ENCODE measurements at places on chromosomes 11 and 22.

- H3K27me3 ChIP-seq: no peaks in the 10 kb centered on the region
- no peaks in the 10 kb centered on the region for H3K4me1 ChIP-seq
- no peak overlapping the region for H3K4me3 ChIP-seq
- H3K27ac ChIP-seq: no peak overlapping the region
- no peaks in the 10 kb centered on the region for H3K36me3 ChIP-seq
- DNase-seq: no peak
These were observed 261.3 kb upstream of the ARHGAP20 start for GRCh38 chr11:110973401-110973980.

GRCh38 chr11:43053638-43054412 is 258.0 kb upstream of the API5 start:
- H3K36me3 ChIP-seq: no peaks in the 10 kb centered on the region
- no peaks in the 10 kb centered on the region for H3K4me1 ChIP-seq
- H3K27me3 ChIP-seq: no peaks in the 10 kb centered on the region

- H3K4me3 ChIP-seq: peak within 1 kb of the TSS; percentile 85
- H3K4me1 ChIP-seq: peaks cover 95% of the 10 kb centered on the region
- peak within 1 kb of the TSS; percentile 99 for H3K27ac ChIP-seq
- H3K27me3 ChIP-seq: no peaks in the 10 kb centered on the region
These were observed at the start of gene FRMD8 for GRCh38 chr11:65386307-65387140. Gene FRMD8, plus strand, starts transcription at chr11:65386637. Its CDS starts 400 bp downstream, at chr11:65387037.

- peaks cover 17% of the 10 kb centered on the region for H3K27me3 ChIP-seq
- no peak overlapping the region for H3K4me3 ChIP-seq
- no peak overlapping the region for H3K27ac ChIP-seq
- no peak for DNase-seq
- H3K36me3 ChIP-seq: no peaks in the 10 kb centered on the region
These were observed 25.5 kb upstream of the NNMT start for GRCh38 chr11:114270531-114271270.

DNA sequence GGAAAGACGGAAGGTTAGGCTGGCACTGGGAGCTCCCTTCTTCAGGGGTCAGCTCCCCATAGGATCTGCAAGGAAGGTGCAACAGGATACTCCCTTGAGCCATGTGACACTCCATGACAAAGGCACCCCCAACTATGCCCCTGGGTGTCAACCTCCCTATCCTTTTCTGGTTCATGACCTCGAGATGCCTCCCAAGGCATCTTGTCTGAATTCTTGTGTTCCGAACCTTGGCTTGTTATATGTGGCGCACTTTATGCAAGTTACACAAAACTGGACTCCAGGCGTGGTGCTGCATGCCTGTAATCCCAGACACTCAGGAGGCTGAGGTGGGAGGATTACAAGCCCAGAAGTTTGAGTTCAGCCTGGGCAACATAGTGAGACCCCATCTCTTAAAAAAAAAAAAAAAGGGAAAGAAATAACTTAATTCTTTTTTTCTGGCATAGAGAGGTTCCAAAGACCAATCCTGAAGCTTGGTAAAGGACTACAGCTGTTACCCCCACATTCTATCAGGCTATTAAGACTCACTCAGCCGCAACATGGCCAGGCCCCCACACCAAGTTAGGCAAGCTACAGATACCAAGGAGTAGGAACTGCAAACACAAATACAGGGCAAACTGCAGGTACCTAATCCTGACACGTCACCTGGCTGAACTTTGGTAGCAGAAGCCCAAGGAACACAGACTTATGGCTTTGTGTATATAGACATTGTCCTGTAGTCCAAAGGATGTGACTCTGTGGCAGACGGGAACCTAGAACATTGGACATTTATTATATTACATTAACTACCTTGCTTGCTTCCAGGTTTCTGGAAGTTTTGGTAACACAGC is 1.4 kb downstream of the C11orf24 start:
- H3K36me3 ChIP-seq: no peaks in the 10 kb centered on the region
- H3K4me3 ChIP-seq: no peak overlapping the region
- H3K27me3 ChIP-seq: no peaks in the 10 kb centered on the region
- no peaks in the 10 kb centered on the region for H3K4me1 ChIP-seq
- DNase-seq: no peak
- H3K27ac ChIP-seq: no peak overlapping the region

DNA sequence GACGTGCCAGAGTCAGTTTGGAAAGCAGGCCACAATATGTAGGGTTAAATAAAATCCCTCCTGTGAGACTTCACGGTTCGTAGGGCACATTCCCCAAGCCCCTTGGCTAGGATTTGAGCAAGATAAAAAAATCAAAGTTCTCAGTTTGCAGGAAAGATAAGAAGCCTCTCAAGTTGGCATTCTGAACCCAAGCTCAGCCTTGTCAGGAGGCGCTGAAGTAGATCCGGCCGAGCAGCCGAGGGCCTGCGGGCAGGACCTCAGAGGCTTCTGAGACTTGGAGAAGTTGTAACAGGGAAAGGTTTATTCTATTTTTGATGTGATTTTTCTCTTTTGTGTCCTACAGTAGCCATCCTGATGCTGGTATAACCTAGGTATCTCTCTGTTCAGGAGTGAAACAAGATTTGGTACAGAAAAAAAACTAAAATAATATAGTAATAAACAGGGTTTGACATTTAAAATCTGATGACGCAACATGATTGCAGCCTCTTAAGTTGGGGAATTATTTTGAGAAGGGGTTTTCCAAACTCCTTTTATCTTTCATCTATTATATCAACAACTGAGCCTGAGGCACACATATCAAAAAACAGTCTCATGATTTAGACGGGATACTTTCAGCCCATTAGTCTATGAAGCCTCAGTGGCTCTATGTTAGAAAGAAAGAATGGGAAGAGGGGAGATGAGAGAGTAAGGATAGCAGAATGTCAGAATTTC is 10.1 kb downstream of the PATE2 start:
- DNase-seq: no peak
- H3K27me3 ChIP-seq: peaks cover 10% of the 10 kb centered on the region
- no peaks in the 10 kb centered on the region for H3K4me1 ChIP-seq
- no peak overlapping the region for H3K4me3 ChIP-seq
- H3K36me3 ChIP-seq: no peaks in the 10 kb centered on the region

DNA sequence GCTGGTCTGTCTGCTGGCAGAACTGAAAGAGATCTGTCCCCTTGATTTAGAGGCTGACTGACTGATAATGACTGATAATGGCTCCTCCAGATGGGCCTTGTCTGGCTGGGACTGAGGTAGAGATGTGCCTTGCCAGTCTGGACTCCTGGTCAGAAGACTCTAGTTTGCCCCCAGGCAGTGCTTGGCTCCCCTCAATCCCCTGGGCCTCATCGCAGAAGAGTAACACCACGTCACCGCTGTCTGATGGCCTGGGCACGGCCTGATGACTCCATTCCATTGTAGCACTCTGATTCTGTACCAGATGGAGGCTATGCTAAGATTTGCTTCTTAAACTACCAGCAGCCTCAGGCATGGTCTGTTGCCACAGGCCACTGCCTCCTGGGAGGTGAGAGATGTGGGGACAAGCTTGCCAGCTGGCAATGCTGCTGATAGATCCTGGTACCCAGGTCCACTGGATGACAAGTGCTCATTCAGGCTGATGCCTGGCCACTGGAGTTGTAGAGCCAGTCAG is 19.1 kb downstream of the CYB5R2 start:
- H3K27ac ChIP-seq: no peak overlapping the region
- no peak overlapping the region for H3K4me3 ChIP-seq
- H3K27me3 ChIP-seq: peaks cover 3% of the 10 kb centered on the region
- no peak for DNase-seq

GRCh38 chr22:22810471-22810870 is 77.1 kb upstream of the IGLL5 start:
- no peaks in the 10 kb centered on the region for H3K27me3 ChIP-seq
- H3K4me3 ChIP-seq: no peak overlapping the region
- no peaks in the 10 kb centered on the region for H3K36me3 ChIP-seq

DNA sequence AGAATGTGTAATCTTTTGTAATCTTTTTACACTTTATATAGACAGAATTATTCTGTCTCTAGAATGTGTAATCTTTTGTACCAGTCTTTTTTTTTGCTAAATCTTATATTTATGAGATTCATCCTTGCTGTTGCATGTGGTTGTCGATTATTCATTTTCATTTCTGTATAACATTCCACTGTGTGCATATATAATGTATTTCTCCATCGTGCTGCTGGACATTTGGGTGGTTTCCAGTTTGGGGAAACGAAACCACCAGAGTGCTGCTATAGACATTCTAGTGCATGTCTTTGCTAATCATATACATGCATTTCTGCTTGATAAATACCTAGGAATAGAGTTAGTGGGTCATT is 146.5 kb downstream of the GRIK4 start:
- H3K4me1 ChIP-seq: no peaks in the 10 kb centered on the region
- no peak overlapping the region for H3K4me3 ChIP-seq
- H3K27ac ChIP-seq: no peak overlapping the region

- no peak for DNase-seq
- H3K27ac ChIP-seq: no peak overlapping the region
- H3K4me3 ChIP-seq: no peak overlapping the region
These were observed 30.7 kb downstream of the FGF4 start for GRCh38 chr11:69744435-69744834.

- H3K4me3 ChIP-seq: no peak overlapping the region
- H3K27ac ChIP-seq: no peak overlapping the region
- no peaks in the 10 kb centered on the region for H3K27me3 ChIP-seq
- peaks cover 23% of the 10 kb centered on the region for H3K4me1 ChIP-seq
- no peaks in the 10 kb centered on the region for H3K36me3 ChIP-seq
- DNase-seq: no peak
These were observed 2.2 kb downstream of the RAB30 start for GRCh38 chr11:83069441-83070043.

DNA sequence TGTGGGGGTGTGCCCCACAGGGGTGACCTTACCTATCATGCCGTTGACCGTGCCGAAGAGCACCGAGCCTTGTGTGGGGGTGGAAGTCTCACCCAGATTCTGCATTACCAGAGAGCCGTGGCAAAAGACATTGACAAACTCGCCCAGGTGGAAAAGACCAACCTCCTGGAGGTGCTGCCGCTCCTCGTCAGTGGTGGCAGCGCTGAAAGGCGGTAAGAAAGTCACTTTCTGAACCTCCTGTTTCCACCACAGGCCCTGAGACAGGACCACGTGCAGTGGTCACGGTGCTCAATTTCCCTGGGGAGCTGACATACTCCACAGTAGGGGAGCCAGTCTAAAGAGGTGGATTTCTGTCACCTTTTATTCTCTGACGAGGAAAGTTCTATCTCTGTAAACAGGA is 7.4 kb upstream of the VWCE start:
- H3K27me3 ChIP-seq: no peaks in the 10 kb centered on the region
- no peak overlapping the region for H3K4me3 ChIP-seq
- no peak for DNase-seq
- peaks cover 13% of the 10 kb centered on the region for H3K36me3 ChIP-seq
- no peak overlapping the region for H3K27ac ChIP-seq

DNA sequence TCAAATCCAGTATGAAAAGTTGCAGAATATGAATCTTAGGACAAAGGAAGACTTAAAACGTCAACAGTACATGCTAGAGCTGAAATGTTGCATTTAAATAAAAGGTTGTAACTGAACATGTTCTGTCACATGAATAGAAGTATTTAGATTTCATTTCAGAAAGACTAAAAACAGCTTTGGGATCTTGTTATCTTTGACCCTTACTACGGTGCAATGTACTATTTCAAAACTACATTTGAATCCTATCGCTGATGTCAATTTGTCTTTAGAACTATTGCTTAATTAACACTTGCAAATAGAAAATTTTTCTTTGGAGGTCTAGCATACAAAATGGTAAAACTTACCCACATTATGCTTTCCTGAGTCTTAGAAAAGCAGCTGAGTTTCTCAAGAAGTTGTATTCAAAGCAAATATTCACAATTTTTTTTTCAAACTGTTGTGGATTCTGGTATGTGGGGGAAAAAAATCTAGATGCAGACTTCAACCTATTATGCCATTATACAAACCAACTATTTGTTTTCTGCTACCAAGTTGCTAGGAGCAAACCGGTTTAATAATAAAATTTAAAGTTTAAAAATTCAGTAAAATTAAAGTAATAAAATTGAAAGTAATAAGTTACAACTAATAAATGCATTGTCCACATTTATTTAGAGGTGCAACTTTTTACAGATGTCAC is 25.4 kb downstream of the CSTF3 start:
- no peak overlapping the region for H3K27ac ChIP-seq
- no peak overlapping the region for H3K4me3 ChIP-seq
- peaks cover 5% of the 10 kb centered on the region for H3K4me1 ChIP-seq
- H3K36me3 ChIP-seq: no peaks in the 10 kb centered on the region
- DNase-seq: no peak

GRCh38 chr11:110530900-110531741 is 101.4 kb downstream of the FDX1 start:
- H3K36me3 ChIP-seq: no peaks in the 10 kb centered on the region
- no peak overlapping the region for H3K4me3 ChIP-seq
- H3K27ac ChIP-seq: no peak overlapping the region
- DNase-seq: no peak
- no peaks in the 10 kb centered on the region for H3K27me3 ChIP-seq

- no peaks in the 10 kb centered on the region for H3K36me3 ChIP-seq
- H3K27ac ChIP-seq: no peak overlapping the region
- H3K4me1 ChIP-seq: no peaks in the 10 kb centered on the region
- DNase-seq: no peak
- H3K27me3 ChIP-seq: no peaks in the 10 kb centered on the region
- no peak overlapping the region for H3K4me3 ChIP-seq
These were observed 25.7 kb upstream of the ALDH3B2 start for GRCh38 chr11:67700141-67700540.

GRCh38 chr11:71330349-71330748 is 78.0 kb upstream of the SHANK2 start:
- H3K27me3 ChIP-seq: peaks cover 36% of the 10 kb centered on the region
- no peak overlapping the region for H3K4me3 ChIP-seq
- H3K4me1 ChIP-seq: no peaks in the 10 kb centered on the region
- H3K27ac ChIP-seq: no peak overlapping the region
- H3K36me3 ChIP-seq: no peaks in the 10 kb centered on the region

All from T-cell (primary cell).